Gastrocnemius medialis (tissue), 4 donors: ENCODE measurements at places on chromosomes 4 and X. TPM values are rescaled to one million over a fixed set of nuclear protein-coding genes. Genes with fewer than 3 reads are reported as not detected.
A peak's percentile ranks its signal among the peaks of the same experiment; 100 is the strongest.

DNA sequence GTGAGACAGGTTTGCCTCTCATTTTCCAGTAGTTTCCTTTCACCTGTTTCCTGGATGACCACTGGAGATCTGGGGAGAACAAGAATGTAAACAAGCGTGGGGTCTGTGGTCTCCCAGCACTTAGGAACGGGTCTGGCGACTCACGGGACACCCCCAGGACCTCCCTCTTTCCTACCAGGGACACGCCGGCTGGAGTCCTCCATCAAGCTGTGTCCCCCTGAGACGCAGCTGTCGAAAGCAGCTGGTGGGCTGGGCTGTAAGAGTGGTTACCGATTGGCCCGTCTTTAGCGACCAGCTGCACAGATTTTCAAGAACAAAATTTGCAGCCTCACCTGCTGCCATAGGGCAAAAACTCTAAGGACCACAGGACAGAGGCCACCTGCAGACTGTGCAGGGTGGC, 11.9 kb downstream of the LRPAP1 start:
- no peak for DNase-seq

The FGF16 gene
- not detected for total RNA-seq

- DNase-seq, result no peak
Observed at GRCh38 chr4:112767386-112767785, 130.4 kb downstream of the LARP7 start.

- no peak for DNase-seq
Observed at GRCh38 chrX:149032449-149032848, 472.7 kb downstream of the IDS start.

DNA sequence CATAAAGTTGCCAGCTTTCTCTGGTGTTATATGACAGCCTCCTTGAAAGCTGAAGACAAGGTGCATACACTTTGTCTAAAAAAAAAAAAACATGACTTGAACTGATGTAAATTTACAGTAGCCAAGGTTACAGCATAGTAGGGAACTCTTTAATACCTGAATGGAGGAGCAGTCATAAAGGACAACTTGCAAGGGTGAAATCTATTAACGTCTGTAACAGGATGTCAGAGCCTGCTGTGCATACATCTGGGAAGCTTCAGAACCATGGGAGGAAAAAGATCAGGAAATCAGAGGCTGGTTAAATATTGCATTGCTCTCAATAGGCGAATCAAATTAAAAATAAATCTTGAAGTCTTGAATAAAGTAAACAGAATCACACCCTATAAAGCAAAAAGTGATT, 484.0 kb upstream of the CTSO start:
- DNase-seq, result no peak

The CXXC4 gene
- total RNA-seq, result 0.24 TPM

DNA sequence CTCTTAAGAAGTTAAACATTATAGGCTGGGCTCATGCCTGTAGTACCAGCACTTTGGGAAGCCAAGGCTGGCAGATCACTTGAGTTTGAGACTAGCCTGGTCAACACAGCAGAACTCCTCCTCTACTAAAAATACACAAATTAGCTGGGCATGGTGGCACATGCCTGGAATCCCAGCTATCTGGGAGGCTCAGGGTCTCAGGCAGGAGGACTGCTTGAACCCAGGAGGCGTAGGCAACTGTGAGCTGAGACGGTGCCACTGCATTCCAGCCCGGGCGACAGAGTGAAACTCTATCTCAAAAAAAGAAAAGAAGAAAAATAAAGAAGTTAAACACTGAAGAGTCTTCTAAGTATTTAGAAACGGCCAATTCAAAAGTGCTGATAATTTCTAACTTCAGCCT, 164.3 kb upstream of the GALNTL6 start:
- DNase-seq, result no peak

DNA sequence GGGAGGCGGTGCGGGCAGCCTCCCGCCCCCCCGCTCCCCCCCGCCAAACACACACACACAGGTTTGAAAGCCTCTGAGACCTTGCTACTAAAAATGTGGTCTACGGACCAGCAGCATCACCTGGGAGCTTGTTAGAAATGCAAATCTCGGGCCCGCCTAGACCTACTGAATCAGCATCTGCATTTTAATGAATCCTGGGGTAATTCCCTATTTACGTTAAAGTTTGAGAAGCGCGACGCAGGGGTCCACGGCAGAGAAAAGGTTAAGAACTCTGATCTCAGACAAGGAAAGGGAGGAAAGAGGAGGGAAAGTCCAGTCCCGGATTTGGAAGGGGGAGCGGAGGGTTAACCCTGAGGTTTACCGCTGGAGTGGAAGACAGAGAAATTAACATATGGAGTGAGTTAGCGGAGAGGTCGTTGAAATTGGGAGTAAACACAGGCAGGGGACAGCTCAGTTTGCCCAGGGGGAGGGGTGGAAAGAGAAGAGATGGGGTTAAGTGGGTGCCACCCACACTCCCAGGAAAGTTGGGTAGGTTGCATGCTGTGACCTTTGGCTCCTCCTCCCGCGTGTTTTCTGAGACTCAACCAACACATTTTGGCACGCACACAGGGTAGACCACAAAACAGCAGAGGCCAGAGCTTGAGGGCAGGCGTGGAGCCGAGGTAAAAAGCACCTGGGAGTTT, 483.6 kb downstream of the BCOR start:
- no peak for DNase-seq

- DNase-seq, result no peak
Observed at GRCh38 chr4:124583797-124584196, 128.7 kb downstream of the ANKRD50 start.

The TKTL1 gene
- total RNA-seq, result 0.09 TPM

- DNase-seq, result no peak
Observed at GRCh38 chr4:8840006-8840793, 31.4 kb downstream of the HMX1 start.

- no peak for DNase-seq
Observed at GRCh38 chrX:1591863-1592469, 562 bp downstream of the AKAP17A start.

DNA sequence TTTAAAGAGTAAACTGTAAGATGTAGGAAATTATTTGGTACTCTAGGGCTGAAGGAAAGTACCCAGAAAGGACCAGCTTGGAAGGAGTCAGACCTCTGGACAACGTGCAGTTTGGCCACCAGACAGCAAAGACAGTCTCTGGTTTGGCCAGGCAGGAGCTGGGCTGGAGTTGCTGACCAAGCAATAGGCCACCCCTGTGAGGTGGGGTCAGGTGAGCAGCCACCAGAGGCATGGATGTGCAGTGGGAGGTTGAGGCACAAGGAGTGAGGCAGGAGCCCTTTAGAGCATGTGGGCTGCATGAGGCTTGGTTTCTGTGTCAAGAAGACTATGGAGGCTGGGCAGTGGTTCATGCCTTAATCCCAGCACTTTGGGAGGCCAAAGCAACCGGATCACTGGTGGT, 17.7 kb upstream of the MRFAP1 start:
- no peak for DNase-seq

The ADH7 gene
- not detected for total RNA-seq

The ARAF gene
- total RNA-seq, result 83.7 TPM

GRCh38 chr4:112213091-112213490, 18.5 kb upstream of the AP1AR start:
- no peak for DNase-seq

DNA sequence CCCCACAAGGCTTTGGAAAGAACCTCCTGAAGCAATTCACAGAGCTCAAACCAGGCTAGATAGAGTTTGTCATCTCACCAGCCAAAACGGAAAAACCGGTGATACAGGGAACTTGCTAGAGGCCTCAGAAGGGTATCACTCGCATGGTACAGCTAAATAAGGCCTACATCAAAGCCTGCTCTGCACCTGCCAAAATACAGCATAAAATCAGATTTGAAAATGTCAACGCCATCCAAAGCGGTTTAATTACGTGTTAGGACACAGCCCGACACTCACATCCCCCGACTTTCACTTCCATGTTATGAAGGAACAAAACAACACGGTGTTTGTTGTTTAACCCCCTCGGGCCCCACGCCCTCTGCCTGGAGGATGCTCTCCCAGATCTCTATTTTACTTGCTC, 65.0 kb downstream of the MAPK10 start:
- DNase-seq, result no peak

The CNGA1 gene
- 0.32 TPM for total RNA-seq

The USP26 gene
- total RNA-seq, result not detected

The ADGRG4 gene
- total RNA-seq, result not detected

The MAGEA12 gene
- total RNA-seq, result not detected

DNA sequence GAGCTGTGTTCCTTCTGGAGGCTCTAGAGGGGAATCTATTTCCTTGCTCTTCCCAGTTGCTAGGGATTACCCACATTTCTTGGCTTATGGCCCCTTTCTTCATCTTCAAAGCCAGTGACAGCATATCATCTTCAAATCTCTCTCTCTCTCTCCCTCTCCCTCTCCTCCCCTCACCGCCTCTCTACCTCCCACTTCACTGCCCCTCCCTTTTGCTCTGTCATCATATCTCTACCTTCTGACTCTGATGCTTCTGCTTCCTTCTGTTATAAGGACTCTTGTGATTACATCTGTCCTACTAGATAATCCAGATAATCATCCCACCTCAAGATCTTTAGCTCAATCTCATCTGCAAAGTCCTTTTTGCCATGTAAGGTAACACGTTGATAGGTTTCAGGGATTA, 93.1 kb upstream of the TEX13D start:
- DNase-seq, result no peak

The RIBC1 gene
- total RNA-seq, result not detected

DNA sequence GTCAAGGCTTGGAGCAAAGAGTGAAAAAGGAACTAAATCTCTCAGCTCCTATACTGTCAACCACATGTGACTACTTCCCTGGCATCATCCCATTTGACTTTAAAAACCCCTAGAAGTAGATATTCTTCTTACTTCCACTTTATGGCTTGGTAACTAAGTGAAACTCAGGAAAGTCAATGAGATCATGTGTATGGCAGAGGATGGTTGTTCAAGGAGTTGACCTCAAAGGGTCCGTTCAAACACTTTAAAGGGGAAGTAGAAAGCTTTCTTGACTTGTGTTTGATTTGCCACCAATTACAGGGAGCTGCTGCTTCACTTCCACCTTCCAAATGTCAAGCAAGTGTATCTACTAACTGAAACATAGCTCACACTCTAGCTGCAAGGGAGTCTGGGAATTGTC, 187.2 kb downstream of the RAB28 start:
- DNase-seq, result no peak

DNA sequence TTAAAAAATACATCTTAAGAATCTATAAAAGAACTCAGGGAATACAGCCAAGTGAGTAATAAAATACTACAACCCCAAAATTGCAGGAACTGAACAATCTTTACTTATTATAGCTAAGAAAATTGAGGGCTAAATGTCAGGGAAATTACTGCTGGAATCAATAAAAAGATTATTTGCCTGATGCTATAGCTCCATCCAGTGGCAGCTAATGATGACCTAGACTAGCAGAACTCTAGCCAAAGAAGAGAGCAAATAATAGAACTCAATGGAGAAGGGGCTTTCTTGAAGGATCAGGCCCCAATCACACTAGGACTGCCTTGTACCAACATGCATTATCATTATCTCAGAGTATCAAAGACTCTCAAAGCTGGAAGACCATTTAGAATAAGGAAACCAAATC, 85.0 kb upstream of the FAM241A start:
- no peak for DNase-seq

The MAGEA8 gene
- total RNA-seq, result not detected

DNA sequence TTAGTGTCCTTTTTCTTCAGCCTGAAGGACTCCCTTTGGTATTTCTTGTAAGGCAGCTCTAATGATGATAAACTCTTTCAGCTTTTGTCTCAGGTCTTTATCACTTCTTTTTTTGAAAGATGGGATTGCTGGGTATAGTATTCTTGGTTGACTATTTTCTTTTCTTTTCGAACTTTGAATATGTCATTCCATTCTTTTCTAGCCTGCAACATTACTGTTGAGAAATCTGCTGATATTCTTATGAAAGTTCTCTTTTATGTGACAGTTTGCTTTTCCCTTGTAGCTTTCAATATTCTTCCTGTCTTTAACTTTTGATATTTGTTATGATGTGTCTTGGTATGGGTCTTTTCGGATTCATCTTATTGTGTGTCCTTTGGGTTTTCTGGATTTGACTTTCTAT, 107.6 kb upstream of the SRD5A3 start:
- no peak for DNase-seq

- DNase-seq, result peak; percentile 53
Observed at GRCh38 chr4:39846120-39846519, 131.6 kb downstream of the PDS5A start.

DNA sequence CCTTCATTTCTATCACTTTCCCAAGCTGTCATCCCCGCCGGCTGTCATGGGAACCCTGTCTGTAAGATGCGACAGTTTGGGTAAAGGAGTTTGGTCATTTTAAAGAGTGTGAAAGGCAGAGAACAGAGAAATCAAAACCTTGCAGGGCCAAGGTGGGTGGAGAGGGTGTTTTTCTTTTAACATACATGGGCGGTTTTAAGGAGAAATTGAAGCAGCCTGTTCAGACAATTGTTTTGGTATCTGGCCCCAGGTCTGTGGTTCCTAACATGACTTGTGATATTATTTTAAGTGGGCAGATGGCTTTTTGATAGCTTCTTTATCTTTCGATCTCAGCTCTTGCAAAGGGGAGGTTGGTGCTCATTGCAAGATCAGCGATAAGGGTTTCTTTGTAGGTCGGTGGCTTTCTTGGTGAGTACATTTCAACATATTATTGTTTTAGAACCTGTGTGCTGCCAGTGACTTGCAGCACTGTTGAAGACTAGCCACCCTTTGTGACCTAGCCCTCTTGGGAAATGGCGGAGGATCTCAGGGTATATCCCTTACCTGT, 3.7 kb downstream of the PPP1R3F start:
- no peak for DNase-seq
